Anterior cingulate cortex (tissue), 58 donors: ENCODE measurements at places on chromosomes 11 and 22.

GRCh38 chr11:70440206-70440605 lies 41.9 kb downstream of the CTTN start:
- DNase-seq: no peak

- DNase-seq: no peak
These were observed 188.9 kb downstream of the ST3GAL4 start for GRCh38 chr11:126544108-126545056.

DNA sequence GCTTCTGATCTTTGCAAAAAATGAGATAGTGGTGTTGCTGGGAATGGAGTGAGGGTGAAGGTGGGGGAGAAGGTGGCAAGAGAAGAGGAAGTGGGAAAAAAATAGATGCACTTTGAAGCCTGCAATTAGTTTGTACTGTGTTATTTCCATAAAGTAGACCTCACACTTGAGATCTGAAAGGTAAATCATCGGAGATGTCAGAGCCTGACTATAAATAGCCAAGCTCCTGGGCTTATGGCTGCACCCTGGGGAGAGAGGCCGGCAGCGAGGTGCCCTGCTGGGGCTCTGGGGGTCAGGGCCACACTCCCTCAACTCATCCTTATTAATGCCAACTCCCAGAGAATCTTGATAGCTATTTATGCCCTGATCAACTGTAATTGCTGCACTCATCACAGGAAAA lies 134.4 kb downstream of the NXPE2 start:
- no peak for DNase-seq

- DNase-seq: no peak
These were observed 62.5 kb upstream of the FGF3 start for GRCh38 chr11:69881467-69882269.

GRCh38 chr11:61259363-61259762 lies 18.4 kb downstream of the PGA5 start:
- DNase-seq: no peak

GRCh38 chr11:18172666-18173065 lies at the start of gene MRGPRX4:
MRGPRX4 (plus strand) TSS chr11:18172837; CDS start chr11:18173257, 420 bp downstream.
- DNase-seq: no peak

DNA sequence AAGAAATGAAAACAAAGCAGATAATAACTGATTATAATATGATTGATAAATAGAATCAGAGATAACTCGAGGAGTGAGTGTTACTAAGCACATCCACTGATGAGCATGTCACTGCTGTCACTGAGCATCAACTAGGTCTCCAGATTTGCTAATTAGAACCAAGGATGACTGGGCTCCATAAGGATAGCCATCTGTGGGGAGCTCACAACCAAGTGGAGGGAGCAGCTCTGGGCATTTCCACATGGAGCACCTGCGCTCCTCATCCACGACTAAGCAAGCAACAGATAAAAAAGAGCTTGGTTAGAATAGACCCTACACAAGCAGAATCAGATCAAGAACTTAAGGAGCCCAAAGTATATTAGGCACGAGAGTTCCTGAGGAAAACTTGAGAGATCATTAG lies 396.0 kb upstream of the B3GAT1 start:
- DNase-seq: no peak

GRCh38 chr11:105609341-105609781 lies 512 bp upstream of the GRIA4 start:
- no peak for DNase-seq
